ENCODE measurements at places on chromosomes 3 and 15.

- DNase-seq = peak; percentile 37
These were observed 13.2 kb downstream of the TNIK start for GRCh38 chr3:171446801-171447578.

DNA sequence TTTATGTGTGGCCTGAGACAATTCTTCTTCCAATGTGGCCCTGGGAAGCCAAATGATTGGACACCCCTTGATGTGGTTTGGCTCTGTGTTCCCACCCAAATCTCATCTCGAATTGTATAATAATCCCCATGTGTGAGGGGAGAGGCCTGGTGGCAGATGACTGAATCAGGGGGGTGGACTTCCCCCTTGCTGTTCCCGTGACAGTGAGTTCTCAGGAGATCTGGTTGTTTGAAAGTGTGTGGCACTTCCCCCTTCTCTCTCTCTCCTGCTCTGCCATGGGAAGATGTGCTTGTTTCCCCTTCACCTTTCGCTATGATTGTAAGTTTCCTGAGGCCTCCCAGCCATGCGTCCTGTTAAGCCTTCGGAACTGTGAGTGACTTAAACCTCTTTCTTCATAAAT, 60.1 kb upstream of the PARL start:
- DNase-seq = no peak

GRCh38 chr3:49341996-49342395, 2.1 kb upstream of the USP4 start:
- no peak for DNase-seq

DNA sequence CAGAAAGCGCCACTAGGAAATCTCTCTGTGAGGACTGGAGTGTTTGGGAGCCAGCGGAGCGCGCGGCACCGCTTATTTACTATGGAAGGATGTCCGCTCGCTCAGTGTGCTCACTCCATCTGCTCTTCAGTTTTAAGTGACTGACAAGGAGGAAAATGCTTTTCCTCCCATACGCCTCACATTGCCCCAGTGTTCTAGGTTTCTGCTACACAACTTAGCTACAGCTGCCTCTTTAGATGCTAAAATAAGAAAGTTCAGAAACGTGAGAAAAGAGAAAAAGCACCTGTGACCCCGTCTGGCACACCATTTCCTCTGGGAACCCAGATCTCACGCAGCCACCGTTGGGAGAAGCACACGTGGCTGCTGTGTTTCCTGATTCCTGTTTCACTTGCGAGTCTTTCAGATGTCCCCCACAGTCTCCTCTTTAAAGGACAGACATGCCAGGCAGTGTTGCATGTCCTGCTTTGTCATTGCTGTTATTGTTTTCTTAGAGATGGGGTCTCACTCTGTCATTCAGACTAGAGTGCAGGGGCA, 11.7 kb upstream of the MUSTN1 start:
- no peak for DNase-seq

GRCh38 chr3:147246906-147247305, 159.4 kb downstream of the ZIC4 start:
- no peak for DNase-seq

- no peak for DNase-seq
These were observed 72.1 kb upstream of the ROPN1 start for GRCh38 chr3:124064050-124064449.

GRCh38 chr3:150253622-150254021, 154.5 kb upstream of the TSC22D2 start:
- peak; percentile 32 for DNase-seq

- no peak for DNase-seq
These were observed 594.9 kb upstream of the SUCLG2 start for GRCh38 chr3:68249265-68249664.

DNA sequence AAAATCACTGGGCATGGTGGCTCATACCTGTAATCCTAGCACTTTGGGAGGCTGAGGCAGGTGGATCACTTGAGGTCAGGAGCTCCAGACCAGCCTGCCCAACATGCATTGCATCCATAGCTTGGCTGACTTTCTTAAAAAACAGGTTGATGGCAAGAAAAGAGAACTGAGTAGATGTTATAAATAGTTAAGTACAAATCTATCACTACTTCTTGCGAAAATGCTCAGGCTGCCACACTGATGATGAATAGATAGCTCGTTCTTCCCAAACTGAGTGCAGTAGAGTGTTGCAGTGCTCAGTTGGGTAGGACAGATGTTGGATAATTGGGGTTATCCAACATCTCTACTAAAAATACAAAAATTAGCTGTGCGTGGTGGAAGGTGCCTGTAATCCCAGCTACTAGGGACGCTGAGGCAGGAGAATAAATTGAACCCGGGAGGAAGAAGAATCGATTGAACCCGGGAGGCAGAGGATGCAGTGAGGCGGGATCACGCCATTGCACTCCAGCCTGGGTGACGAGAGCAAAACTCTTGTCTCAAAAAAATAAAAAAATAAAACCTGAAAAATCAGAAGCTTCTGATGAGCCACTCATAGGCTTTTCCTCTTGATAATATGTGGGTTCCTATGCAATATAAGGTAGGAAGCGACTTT, 1.2 kb downstream of the BTLA start:
- DNase-seq = no peak

DNA sequence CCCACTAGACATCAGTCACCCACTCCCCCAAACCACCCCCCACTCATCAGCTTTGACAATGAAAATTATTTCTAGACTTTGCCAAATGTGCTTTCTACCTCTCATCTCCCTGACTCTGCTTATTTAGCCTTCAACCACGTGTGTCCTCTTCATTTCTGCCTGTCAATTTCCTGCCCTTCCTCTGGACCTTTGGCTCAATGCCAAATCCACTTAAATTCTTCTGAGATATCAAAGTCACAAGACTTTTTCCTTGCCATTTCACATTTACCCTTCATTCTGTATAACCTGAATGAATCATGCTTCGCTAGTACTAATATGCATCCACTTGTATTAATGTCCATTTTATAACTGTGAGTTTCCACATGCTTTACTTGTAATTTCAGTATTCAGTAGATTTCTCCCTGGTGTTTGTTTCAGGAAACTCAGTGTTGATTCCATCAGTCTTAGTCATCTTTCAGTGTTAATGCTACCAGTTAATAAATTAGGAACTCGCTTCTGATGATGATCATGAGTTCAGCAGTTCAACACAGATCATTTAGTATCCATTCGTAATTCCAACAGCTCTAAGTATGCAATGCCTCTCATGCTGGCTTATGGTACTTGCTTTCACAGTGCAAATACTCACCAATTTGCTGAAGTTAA, 128.2 kb upstream of the OSTN start:
- DNase-seq = no peak

- DNase-seq = no peak
These were observed 35.5 kb downstream of the CACNA2D3 start for GRCh38 chr3:54157860-54158259.

- DNase-seq = peak; percentile 84
These were observed 37.6 kb downstream of the VIPR1 start for GRCh38 chr3:42539871-42540714.

DNA sequence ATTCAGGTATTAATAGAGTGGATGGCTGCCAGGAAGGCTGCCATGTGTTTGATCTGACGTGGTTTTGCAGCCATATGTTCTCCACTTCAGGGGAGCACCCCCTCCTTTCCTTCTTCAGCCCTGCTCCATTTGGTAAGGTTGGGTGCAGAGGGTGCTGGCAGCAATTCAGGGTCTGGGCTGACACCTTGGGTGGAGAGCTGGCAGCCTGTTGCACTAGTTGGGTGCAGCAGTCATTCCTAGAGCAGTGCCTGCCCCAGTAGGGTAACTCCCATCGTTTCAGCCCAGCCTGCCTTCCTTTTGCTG, 1.5 kb downstream of the TYRO3 start:
- DNase-seq = no peak

DNA sequence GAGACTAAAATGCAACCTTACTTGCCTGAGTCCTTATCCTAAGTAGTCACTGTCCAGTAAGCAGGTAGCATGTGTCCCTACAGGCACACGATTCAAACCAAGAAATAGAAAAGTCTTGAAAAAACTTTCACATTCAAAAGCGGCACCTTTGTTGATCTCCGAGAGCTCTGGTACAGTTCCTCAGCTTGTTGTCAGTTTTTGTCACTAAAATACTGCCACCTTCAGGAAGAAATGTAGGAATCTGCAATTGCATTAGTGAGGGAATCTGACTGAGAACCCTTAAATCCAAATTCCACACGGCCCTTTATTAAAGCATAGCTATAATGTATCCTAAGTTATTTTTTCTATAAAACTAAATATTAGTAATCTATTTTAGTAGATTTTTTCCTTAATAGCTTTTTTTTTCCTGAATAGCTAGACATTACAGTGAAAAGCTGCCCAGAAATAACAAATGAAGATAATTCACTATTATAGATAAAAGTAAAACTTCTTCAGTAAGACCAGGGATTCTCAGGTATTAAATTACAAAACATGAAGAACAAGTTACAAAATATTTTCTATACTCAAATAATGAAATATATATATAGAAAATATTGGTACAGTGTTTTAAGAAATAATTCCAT, 44.0 kb downstream of the CCDC54 start:
- peak; percentile 79 for DNase-seq

GRCh38 chr3:179732661-179733348, 80.0 kb downstream of the USP13 start:
- no peak for DNase-seq

DNA sequence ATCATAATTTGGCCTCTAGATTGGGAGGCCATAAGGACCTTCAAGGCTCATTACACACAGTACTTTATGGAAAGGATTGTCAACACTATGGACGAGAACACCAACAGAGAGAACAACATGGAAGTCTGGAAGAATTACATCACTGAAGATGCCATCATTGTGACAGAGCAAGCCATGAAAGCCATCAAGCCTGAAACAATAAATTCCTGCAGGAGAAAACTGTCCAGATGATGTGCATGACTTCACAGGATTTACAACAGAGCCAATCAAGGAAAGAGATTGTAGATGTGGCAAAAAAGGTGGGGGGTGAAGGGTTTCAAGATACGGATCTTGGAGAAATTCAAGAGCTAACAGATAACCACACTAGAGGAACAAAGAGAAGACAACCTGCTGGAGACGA, 15.9 kb downstream of the IL17RB start:
- no peak for DNase-seq

DNA sequence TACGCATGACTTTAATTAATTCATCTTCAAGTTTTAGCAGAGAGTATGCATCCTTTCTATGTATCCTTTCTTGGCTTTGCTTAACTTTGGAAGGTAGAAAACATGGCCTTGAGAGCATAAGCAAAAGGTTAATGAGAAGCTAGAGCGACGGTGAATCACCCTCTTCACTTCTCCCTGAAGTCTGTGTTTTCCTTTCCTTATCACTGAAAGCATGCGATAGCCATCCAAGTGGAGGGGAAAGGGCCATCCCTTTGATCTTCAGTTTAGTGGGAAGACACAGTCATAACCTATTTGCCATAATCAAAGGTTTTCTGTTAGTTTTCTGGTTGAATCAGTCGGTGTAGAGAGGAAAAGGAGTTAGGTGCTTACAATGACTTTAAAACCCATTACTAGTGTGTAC, 354.0 kb upstream of the ROBO2 start:
- DNase-seq = no peak

DNA sequence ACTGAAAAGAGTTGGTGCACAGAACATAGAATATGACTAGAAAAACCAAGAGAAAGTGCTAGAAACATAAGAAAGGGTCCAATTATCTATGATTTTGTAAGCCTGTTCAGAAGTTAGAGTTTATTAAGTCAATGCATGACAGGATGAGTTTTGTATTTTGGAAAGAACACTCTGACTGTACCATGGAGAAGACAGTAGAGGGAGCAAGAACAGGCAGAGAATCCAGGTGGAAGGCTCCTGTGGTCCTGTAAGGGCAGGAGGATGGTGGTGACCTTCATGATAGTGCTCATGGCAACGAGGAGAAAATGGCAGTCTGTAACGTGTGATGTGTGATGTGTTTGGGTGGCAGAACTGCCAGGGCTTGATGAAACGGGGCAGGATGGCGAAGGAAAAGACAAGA, 249.1 kb downstream of the CTNNB1 start:
- DNase-seq = peak; percentile 12

GRCh38 chr3:30098653-30099455, 507.5 kb upstream of the TGFBR2 start:
- no peak for DNase-seq

DNA sequence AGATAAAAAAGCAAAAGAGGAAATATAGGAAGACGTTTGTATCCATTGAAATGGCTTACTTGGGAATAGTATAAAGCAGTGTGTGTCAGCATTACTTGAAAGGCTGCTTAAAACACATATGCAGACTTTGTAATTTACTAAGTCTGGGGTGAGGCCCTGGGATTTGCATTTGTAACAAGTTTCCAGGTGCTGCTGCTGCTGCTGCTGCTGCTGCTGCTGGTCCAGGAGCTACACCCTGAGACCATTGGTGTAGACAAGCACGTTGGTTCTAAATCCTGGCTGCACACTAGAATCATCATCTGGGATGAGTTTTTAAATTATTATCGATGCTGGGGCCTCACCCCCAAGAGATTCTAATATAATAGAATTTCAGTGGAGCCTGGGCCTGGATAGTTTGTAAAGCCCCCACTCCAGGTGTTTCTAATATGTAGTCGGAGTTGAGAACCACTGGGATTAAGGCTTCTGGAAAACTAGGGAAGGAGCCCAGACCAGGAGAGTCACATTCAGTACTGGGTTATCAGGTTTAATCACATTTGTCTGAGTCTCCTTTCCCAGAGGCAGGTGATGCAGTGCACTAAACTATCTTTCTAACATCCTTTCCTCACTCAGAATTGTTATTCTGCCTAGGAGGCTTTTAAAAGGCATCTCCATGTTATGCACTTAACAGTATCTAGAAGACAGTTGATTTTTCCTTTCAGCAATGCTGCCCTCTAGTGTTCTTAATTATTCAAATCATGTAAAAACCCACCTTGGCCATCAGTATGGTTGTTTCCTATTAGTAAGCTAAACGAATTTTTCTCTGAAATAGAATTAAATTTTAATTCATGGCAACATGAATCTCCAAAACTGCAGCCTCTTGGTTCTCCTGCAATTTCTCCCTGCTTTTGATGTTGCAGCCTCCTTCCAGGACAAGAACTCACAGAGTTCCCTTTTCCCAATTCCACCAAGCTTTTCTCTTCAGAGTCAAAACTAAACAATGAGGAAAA, 45.4 kb downstream of the SSR3 start:
- DNase-seq = peak; percentile 73

DNA sequence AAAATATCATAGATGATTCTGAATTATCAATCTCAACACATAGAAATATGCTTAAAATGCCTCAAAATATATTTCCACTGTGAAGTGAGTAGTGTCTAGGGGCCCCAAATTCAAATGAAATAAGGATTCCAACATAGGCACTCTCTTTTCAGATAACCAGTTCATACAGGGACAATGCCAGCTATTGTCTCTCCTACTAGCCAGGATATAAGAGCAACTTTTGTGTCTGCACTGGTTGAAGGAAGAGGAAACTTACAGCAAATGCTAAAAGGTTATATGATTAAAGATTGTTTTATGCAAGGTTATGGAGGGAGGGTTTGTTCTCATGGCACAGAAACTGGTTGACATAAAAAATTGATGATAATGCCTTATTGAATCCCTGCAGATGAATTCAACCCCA, 579.4 kb upstream of the ALCAM start:
- DNase-seq = no peak

DNA sequence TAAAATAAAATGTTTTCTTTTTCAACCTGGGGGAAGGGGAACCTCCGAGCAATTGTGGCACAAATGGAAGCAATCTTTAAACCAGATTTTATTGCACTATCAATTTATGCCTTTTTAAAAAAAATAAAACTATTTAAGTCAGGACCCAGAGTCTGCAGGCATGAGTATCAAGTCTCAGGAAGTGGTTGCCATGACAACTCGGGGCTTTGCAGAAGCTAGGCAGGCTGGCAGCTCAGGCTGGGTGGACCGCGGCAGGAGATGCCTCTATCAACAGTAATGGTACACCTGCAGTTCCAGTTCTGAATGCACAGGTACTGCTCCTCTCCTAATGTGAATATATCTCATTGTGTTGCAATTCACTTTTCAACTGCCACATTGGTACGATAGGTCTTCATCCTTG, 447.7 kb downstream of the GABRG3 start:
- DNase-seq = no peak

All from T47D (cell line).